Endothelial cell (in vitro differentiated cells): ENCODE measurements at places on chromosomes 6 and 20.

DNA sequence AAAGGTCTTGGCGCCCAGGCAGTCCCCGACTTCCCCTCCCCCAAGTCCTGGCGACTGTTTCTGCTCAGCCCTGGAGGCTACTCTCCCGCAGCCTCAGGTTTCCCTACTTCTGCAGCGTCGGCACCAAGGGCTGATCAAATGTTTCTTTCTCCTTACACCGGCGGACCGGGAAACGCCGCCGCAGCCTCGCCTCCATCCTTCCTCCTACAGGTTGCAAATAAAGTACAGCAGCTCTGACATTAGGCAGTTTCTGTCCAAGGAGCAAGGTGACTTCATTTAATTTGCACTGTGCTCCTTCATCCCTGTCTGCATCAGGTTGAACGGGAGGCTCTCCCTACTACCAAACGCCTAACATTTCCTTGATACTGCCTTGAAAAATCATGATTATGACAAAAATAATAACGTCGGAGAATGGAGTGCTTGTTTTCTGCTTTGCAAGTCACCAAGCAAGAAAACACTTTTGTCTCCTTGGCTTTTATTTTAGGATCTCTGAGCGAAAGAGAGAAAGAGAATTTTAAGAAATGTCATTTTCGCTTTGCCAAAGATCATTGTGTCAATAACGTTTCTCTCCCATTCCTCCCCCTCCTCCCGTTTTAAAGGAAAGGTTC is 1.0 kb downstream of the CLIC5 start:
- peak; percentile 14 for DNase-seq

DNA sequence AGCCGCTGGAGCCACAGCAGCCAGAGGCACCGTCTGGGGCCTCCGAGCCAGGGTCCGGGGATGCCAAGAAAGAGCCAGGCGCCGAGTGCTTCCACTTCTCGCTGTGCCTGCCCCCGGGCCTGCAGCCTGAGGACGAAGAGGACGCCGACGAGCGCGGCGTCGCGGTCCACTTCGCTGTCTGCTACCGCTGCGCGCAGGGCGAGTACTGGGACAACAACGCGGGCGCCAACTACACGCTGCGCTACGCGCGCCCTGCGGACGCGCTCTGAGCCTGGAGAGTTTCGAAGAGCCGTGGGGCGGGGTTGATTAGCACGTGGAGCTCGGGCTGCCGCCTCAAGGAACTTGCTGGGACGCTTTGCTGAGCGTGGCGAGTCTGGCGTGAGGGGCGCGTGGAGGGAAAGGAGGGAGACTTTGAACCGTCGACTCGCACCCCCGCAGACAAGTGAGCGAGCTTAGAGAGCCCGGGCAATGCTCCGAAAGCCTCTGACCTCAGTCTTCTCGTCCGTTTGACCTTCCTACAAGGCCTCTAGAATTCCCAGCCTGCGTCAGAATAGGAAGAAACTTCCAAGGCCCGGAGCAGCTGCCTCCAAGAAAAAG is 1.3 kb downstream of the PPP1R3G start:
- peak; percentile 17 for DNase-seq

GRCh38 chr20:1537731-1538058 is 19.8 kb downstream of the SIRPD start:
- DNase-seq, result no peak

DNA sequence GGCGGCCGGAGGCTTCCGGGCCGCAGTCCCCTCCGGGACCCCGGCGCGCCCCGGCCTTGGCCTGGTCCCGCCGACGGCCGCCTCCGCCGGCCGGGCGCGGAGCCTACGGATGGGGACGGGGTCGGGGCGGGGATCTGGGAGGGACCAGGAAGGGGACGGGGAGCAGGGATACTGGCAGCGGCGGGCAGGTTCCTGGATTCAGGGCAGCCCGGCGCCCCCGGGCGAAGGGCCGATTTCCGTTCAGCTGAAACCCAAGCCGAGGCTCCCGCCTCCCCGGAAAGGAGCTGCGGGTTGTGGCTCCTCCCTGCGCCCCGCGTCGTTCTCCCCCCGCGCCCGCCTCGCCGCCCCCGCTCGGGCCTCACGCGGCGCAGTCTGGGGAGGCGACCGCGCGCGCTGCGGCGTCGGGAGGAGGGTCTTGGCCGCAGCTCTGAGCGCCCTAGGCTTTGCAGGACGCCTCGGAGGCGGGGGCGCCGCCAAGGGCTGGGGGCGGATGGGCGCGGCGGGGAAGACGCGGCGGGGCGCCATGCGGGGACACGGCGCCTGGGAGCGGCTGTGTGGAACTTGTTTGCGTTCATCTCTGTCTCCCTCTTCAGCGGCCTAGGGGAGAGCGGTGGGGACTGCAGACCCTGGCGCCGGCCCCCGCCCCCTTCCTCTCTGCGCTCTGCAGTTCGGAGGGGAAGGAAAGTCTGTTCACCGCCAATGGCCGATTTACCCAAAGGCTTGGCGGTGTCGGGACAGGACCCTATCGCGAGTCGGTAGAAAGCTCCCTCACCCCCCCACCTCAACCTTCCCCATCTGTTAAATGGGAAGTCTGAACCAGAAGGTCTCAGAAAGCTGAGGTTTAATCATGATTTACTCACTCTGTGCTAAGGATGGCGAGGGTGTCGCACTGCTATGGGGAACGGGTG is 22.7 kb upstream of the TMEM181 start:
- peak; percentile 55 for DNase-seq

- DNase-seq, result peak; percentile 40
Measured at GRCh38 chr20:40265825-40266533, 423.1 kb downstream of the MAFB start.

DNA sequence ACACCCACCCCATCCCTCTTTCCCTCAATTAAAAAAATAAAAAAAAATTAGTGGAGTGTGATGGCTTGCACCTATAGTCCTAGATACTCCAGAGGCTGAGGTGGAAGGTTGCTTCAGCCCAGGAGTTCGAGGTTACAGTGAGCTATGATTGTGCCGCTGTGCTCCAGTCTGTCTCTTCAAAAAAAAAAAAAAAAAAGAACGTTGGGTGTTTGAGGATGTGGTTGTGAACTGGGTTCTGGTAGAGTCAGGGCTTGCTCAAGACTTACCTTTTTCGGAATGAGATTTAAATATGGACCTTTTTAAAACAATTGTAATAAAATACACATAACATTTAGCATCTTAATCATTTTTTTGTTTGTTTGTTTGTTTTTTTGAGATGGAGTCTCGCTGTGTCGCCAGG is 211.9 kb downstream of the OR2B2 start:
- DNase-seq, result no peak

- DNase-seq, result no peak
Measured at GRCh38 chr20:12957968-12958367, 50.8 kb upstream of the SPTLC3 start.

- DNase-seq, result peak; percentile 34
Measured at GRCh38 chr6:24492475-24492874, 2.3 kb upstream of the ALDH5A1 start.

GRCh38 chr20:59783641-59784010 is 149.8 kb downstream of the SYCP2 start:
- no peak for DNase-seq

GRCh38 chr6:87118054-87118453 is 23.1 kb upstream of the CGA start:
- DNase-seq, result no peak

GRCh38 chr20:25626779-25627178 is 3.0 kb upstream of the NANP start:
- no peak for DNase-seq

DNA sequence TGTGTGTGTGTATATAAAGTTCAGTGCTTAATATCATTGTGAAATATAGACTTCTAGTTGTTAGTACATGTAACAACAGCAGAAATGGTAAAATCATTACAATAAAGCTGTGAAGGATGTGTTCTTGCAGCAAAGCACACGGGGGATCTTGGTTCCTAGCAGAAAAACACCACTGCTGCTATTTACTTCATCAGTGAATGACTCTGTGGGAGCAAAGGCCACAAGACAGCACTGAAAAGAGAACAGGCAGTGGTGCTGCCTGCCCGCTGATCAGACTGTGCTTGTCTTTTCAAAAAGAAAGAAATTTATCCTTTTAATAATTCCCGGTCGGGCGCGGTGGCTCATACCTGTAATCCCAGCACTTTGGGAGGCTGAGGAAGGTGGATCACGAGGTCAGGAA is 689.9 kb upstream of the CITED2 start:
- DNase-seq, result no peak
